Stimulated activated CD4-positive, alpha-beta T cell treated with anti-CD3 and anti-CD28 coated beads, Interleukin-2, amount 100 ng/mL, for 48 hours (primary cell): ENCODE measurements at places on chromosomes 7 and 10.

GRCh38 chr10:119303886-119304285 lies 96.5 kb downstream of the GRK5 start:
- no peak for DNase-seq

GRCh38 chr7:23615331-23615730 lies 18.1 kb downstream of the CCDC126 start:
- DNase-seq = no peak

DNA sequence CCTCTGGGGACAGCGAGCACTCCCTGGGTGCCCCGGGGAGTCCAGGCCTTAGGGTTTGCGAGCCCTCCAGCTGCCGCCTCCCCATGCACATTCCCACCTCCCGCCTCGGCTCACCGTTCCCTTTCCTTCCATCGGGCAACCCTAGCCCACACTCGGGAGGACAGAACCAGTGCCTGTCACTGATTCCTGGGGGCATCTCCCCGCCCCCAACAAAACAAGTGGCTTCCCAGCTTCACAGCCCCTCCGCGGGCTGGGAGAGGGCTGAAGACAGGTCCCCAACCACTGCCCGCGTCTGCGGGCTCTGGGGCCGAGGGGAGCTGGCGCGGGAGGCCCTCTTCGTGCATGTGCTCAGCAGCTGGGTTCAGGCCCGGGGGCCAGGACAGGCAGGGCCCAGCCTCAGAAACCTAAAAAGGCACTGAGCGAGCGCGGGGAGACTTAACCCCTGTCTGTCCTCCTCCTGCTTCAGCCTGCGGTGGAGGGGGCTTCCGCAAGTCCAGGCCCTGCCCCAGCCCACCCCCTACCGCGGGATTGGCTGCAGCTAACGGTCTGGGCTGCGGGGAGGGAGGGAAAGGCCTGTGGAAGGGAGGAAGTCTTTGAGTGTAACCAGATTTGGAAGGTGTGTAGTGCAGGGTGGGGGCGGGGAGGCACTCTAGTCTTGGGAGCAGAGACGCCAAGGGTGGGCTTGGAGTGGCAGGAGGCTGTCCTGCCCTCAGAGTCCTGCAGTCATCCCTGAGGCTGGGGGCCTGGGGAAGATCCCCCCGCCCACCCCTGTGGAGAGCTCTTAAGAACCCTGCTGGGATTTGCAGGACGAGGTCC lies 1.2 kb downstream of the FLNC start:
- DNase-seq = peak; percentile 12

- DNase-seq = peak; percentile 70
Measured at GRCh38 chr10:69087590-69088470, at the start of gene SRGN. Gene SRGN, plus strand, starts transcription at chr10:69088103. Its CDS starts 55 bp downstream, at chr10:69088158.

DNA sequence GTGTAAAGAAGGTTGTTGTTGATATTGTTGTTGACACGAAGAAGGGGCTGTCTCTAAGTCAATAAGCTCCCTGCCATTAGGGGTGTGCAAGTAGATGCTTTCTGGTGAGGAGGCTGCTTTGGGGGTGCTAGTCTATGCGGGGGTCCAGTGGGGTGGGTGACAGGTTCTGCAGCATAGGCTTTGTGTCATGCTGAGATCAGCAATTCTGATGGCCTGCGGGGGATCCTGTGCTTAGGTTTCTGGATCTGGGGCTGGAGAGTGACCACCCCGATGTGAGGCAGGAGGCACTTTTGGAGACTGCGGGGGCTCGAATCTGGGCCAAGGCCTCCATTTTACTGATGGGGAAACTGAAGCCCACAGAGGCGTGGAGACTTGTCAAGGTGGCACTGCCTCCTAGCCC lies 5.1 kb downstream of the AQP1 start:
- DNase-seq = no peak

DNA sequence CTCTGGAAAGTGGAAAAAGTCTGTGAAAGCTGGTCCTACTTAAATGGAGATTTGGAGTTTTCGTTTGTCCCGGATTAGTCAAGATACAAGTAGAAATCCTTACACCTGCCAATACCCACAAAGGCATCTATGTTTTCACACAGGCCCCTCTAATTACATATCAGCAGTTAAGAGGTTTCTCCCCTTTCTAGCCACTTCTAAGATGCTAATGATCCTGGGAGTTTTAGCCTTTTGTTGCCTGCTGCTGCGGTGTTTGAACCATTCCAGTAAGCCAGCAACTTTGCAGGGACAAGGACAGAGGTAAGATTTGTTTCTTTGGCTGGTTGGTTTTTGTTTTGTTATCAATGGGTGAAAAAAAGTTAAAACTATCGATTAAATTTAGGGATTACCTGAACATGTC lies 5.8 kb upstream of the C1QL3 start:
- no peak for DNase-seq

- no peak for DNase-seq
Measured at GRCh38 chr10:130483691-130484467, 347.7 kb downstream of the GLRX3 start.

- no peak for DNase-seq
Measured at GRCh38 chr7:96116173-96116572, 205.7 kb downstream of the SLC25A13 start.

DNA sequence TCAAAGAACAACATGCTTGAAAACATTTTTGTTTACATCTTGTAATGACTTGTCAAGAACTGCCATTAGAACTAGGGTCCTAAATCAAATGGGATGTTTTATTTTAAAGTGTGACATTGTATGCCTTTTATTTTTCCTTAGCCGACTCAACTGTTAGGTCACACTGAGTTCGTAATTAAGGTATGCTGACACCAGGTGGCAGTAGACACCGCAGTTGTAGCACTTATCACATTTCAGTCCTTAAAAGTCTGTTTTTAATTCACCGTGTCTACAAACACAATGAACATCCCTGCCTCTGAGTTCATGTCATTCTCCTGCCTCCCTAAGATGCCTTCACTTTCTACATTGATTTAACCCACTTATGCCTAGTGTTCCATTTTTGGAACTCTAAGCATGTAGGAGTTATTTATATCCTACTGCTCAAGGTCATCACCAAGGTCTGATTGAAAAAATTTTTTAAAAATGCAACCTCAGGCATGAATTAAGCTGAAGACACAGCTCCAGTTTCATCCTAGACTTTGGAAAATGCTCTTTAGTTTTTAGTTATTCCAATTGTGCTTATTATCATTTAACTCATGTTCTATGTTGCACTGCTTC lies 186.1 kb downstream of the BMPER start:
- DNase-seq = no peak

GRCh38 chr7:125828153-125828700 lies 898.6 kb upstream of the POT1 start:
- no peak for DNase-seq

DNA sequence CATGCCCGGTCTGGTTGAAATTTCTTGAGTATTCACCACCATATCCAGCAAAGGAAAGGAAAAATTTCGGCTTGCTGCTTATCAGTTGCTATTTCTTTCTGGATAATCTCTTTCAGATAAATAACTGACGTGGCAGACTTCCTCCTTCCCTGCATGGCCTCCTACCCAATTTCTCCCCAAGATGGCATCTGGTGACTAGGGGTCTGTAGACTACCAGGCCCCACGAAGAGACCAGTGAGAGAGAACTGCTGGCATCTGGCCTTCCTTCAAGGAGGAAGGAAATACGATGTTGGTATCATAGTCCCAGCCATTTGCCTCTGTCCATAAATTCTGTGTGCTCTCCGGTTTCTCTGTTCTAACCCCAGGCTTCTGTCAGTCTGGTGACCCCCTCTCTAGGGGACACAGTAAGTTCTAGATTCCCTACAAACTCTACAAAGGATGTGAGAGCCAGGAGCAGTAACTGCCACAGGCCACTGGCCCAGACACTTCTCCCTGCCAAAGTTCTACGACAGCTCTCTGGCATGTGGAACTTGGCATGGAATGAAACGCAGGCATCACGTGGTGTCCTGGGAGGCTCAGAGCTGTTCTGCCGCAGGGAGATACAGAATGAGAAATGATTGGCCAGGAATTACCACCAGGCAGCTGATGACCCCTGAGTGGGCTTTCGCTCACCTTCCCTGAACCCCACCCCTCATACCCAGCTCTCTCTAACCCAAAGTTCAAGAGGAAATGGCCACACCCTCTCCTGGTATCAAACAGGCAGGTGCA lies 30.0 kb upstream of the MSRB2 start:
- no peak for DNase-seq

GRCh38 chr10:51228714-51229100 lies 154.4 kb downstream of the PRKG1 start:
- no peak for DNase-seq

GRCh38 chr7:130356876-130357611 lies 12.4 kb downstream of the CPA5 start:
- no peak for DNase-seq

DNA sequence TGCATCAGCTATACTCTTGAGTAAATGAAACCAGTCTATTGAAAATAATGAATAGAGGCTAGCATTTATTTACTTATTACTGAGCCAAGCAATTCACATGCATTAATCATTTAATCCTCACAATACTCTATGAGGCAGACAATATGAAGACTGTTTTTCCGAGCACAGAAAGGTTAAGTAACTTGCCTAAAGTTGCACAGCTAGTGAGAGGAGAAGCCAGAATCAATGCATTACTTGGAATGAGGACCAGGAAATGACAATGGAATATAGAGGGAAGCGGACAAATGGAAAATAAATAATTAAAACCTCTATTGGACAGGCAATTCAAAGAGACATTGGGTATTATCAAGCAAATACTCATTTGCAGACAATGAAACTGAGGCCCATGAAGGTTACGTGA lies 207.6 kb upstream of the PRKCQ start:
- DNase-seq = no peak

DNA sequence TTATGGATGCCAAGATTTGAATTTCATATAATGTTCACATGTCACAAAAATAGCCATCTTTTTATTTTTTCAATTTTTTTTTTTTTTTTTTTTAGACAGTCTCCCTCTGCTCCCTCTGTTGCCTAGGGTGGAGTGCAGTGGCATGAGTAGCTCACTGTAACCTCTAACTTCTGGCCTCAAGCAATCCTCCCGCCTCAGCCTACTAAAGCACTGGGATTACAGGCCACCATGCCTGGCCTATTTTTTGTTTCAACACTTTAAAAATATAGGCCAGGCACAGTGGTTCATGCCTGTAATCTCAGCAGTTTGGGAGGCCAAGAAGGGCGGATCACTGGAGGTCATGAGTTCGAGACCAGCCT lies 246.3 kb downstream of the SKIDA1 start:
- DNase-seq = no peak

GRCh38 chr10:14329746-14330173 lies 964 bp downstream of the FRMD4A start:
- no peak for DNase-seq

DNA sequence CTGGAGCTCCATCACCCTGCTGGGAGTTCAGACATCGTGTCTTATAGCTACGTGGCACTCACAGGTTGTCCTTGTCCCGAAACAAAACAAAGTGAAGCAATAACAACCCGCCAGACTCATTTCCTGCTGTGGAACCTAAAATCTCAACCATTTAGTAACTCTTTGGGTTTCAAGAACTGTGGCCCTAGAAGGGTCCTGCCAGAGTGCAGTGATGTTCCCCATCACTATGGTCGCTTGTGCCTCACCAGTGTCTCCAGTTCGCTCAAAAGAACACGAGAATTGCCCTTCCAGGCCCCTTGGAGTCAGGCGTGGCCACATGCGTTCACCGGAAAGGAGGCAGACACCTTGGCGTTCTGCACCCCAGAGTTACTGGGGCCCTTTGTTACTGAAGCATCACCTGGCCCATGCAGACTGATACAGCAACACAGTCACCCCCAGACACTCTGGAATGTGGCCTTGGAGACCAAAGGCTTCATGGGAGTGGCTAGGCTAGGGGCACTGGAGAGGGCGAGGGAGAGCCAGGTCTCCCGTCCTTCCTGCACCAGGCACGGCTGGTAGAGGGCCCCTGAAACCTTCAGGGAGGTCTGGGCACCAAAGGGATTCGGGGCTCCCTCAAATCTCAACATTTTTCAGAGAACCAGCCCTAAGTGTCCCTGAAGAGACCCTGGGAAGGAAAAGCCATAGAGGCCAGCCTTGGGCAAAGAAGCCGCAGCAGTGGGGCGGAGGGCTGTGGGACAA lies 908 bp downstream of the CRYGN start:
- no peak for DNase-seq

DNA sequence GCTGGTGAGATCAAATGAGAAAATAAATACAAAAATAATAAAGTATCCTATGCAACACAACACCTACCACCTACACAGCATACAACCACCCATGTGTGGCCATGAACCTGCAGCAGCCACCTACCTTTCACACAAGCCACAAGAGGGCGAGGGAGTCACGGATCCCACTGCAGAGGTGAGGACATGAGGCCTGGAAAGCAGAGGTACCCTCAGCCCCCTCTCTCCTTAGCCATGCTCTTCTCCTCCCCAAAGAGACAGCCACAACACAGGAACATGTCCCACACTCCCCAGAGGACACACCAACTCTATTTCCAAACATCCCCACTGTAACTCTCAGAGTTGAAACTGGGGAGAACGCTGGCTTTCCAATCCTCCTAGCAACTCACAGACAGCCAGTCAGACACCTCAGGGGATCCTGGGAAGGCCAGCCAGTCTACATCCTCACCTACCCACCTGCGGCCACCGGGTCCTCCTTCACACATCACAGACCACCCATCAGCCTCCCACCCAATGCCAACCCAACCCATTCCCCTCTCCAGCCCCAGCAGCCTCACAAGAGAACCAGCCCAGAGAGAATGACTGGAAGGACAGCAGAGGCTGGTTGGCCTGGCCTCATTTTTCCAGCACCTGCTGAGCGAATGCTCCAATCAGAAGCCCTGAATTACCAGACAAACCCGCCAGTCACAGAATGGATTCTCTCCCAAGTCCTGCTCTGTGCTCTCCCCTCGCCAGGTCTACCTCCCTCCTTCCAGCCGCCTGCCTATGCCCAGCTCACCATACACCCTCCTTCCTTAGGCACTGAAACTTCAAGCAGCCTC lies 18.4 kb downstream of the DLG5 start:
- no peak for DNase-seq

DNA sequence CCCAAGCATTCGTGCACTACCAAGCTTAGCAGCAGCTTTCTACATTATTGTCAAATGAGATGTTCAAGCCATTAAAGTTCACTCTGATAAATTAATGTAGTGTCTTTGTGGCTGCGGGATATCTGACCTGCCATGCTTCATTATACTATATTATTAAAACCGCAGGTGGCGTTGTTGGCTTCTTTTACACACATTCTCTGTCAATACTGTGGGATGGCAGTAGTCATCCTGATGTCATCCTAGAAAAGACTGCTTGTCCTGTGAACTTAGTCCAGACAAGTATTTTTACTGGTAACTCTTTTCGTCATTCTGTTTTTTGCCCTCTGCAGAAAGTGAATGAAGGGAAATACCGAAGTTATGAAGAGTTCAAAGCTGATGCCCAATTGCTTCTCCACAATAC lies 103.9 kb downstream of the ZMYND11 start:
- DNase-seq = no peak

DNA sequence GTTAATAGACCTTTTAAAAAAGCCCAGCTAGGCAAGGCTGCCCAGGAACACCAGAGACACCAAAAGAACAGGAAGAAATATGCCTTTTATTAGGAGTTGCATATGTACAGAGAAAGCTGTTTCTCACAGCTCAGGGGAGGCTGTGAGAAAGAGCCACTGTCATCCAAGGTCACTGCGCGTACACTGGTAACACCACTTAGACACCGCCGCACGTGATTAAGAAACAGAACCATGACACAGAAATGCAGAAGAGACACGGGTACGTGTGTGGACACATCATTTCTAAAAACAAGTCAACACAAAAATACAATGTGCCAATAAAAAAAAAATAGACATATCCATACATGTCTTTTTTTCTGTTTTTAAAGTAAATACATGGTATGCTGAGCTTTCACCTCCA lies 705.6 kb downstream of the PARD3 start:
- no peak for DNase-seq

- DNase-seq = no peak
Measured at GRCh38 chr7:36084485-36085091, 68.5 kb upstream of the EEPD1 start.

GRCh38 chr7:34130558-34131295 lies 225.4 kb downstream of the BMPER start:
- DNase-seq = no peak
